Endodermal cell (in vitro differentiated cells): ENCODE measurements at places on chromosomes 4 and X.
A peak's percentile ranks its signal among the peaks of the same experiment; 100 is the strongest.

DNA sequence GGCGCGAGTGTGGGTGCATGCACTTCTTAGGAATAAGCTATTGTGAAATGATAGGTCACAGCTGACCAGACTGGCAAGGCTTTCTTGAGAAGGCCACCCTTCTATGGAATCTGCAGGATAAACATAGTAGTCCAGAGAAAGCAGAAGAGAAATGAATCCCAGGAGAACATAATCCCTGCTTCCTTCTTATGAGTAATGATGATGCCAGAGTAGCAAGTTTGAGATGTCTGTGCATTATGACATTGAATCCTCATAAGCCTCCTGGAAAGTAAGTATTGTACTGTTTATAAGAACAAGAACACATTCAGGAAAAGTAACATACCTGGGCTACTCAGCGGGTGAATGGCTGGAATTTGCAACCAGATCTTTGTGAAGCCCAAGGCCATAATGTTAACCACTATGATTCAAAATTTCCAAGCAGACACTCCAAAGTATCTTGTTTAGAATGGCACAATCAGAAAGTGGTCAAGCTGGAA is 272.1 kb upstream of the HS3ST1 start:
- DNase-seq: no peak

GRCh38 chr4:150130933-150131332 is 52.7 kb downstream of the DCLK2 start:
- no peak for DNase-seq

DNA sequence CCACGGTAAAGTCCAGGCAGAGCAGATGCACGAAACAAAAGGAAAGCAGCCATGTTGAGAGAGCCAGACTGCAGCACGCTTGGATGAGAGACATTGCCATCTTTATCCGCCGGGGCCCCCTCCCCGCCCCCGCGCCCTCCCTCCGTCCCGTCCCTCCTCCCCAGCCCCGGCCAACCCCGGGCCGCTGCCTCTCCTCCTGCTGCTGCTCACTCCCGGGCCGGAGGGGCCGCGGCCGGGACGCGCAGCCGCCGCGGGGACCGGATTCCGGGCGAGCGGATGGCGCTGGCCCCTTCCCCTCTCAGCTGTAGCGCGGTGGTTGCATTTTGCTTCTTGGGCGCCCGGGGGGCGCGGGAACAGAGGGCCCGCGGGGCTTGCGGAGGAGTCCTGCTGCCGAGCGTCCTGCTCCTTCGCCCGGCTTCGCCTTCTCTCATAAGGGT is 542 bp downstream of the RNF150 start:
- peak; percentile 84 for DNase-seq

GRCh38 chr4:188121530-188121929 is 12.1 kb upstream of the TRIML2 start:
- no peak for DNase-seq
